ENCODE measurements at places on chromosomes 11 and 22.

GRCh38 chr11:41175304-41175972, 284.0 kb downstream of the LRRC4C start:
- DNase-seq: no peak

- DNase-seq: no peak
Observed at GRCh38 chr22:43060183-43060582, 29.0 kb downstream of the TTLL1 start.

GRCh38 chr11:76686261-76687079, 15.9 kb upstream of the LRRC32 start:
- no peak for DNase-seq

- no peak for DNase-seq
Observed at GRCh38 chr11:61549662-61550568, 31.0 kb downstream of the SYT7 start.

GRCh38 chr11:70601861-70602538, 203.7 kb downstream of the CTTN start:
- DNase-seq: no peak

- no peak for DNase-seq
Observed at GRCh38 chr11:68641880-68642279, 42.5 kb upstream of the GAL start.
